ENCODE measurements at places on chromosomes 12 and 14. TPM values are rescaled to one million over a fixed set of nuclear protein-coding genes. Genes with fewer than 3 reads are reported as not detected.

SFSWAP gene
- total RNA-seq = 67.6 TPM

CIROP gene
- total RNA-seq = not detected

DNA sequence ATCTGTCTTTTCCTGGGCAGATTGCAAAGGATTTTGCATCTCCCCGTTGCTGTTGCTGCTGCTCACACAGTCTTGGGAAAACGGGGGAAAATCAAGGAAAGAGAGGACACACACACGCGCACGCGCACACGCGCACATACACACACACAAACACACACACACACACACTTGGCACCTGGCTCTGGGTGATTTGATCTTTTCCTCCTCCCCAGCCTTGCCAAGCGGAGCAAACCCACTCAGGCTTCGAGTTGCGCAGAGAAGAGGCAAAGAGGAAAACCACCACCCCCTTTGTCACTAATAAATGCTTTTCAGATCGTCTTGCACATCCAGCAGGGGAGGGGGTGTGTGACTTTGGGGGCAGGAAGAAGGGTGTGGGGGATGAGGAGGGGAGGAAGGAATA lies 965 bp upstream of the NOS1 start:
- no peak for DNase-seq

GRCh38 chr12:131105736-131106348 lies 152.1 kb downstream of the ADGRD1 start:
- peak; percentile 11 for DNase-seq

- DNase-seq = no peak
Observed at GRCh38 chr14:97248973-97249372, 451.8 kb downstream of the VRK1 start.

DNA sequence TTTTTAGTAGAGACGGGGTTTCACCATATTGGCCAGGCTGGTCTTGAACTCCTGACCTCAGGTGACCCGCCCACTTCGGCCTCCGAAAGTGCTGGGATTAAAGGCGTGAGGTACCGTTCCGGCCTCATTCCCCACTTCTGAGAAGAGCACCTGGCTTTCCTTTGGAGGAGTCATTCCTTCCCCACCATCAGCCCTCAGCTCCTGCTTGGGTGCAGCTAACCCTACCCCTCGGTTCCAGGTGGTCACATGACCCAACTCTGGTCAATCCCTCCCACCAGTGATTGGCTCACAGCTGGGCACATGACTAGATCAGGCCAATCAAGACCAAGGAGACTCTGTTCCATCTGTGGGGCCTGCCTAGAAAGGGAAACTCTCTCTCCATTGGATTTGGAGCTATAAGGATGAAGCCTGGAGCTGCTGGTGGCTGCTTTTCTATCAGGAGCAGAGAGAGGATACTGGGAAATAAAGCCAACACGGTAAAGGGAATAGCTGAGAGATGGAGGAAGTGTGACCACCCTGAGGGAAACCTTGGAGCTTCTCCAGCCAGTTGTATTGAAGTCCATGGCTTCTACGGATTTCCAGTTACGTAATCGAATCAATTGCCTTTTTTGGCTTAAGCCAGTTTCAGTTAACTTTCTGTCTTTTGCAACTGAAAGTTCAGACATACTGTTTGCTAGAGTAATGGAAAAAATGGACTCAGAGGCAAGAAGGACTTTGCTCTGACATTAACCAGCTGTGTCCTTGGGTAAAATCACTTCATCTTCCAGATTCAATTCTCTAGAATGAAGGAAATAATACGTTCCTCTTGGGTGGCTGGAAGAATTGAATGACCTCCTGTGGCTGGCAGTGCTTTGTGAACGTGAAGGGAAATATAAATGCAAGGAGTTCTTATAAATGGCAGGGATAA lies 19.7 kb upstream of the IFT81 start:
- no peak for DNase-seq

DNA sequence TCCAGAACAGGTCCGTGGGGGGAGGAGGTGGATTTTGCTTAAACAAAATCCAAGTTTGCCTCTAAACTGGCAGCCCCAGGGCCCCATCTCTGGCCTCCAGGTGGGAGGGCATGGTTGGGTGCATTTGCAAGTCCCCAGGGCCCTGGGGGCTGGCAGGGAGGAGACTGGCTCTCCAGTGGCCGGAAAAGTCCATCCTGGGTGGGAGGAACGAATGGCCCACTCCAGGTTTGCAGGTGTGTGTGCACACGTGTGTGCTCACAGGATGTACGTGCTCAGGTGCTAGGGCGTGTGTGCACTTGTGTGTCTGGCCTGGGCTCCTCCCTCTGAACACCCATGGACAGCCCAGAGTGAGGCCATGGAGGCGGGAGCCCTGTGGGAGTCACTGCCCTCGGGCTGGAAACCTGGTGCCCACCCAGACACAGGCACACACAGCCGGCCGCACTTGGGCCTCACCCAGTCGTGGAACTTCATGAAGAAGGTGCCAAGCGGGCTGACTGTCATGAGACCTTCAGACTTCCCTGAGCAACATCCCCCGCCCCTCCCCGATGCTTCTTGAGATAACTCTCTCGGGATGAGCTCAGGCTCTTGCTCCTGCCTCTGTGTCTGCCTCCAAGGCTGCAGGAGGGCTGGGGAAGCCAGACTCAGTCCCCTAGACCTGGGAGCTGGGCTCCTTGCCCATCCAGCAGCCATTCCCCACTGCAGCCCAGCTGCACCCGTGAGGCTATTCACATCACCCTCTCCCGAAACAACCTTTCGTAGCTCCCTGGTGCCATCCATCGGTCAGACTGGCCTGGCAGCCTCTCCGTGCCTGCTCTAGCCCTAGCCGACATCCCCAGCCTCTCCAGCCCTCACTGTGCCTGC lies 9.4 kb downstream of the AHNAK2 start:
- peak; percentile 79 for DNase-seq

DNA sequence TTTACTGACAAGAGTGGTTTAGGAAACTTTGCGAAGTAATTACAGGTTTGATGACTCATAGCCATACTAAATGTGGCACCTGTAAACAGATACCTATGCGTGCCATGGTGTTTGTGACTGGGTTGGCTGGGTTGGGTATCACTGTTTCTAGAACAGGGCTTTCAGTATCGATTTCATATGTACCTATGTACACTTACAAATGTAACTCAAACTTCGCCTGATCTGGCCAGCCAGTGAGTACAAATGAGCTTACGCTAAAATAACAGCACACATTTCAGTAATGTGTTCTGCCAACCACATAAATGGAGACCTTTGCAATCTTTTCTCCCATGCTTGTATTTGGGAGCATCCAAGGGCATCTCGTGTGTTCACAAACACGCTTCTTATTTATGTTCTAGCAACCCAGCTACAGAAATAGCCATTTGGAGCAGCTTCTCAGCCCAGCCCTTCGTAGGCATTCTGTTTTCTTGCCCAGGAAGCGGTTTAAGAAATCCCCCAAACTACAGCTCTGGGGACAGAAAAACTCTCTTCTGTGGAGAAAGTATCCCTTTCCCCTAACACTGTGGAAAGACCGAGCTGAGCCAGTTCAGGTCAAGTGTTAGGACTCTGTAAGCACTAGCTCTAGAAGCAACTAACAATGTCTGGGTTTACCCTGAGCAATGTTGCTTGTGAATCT lies 42.3 kb upstream of the MDM1 start:
- DNase-seq = no peak

Measured in uterus (tissue), 4 donors.